ENCODE measurements at places on chromosomes 4 and X.
A peak's percentile ranks its signal among the peaks of the same experiment; 100 is the strongest.

- no peak for DNase-seq
Measured at GRCh38 chrX:96619588-96619987, 65.1 kb upstream of the DIAPH2 start.

DNA sequence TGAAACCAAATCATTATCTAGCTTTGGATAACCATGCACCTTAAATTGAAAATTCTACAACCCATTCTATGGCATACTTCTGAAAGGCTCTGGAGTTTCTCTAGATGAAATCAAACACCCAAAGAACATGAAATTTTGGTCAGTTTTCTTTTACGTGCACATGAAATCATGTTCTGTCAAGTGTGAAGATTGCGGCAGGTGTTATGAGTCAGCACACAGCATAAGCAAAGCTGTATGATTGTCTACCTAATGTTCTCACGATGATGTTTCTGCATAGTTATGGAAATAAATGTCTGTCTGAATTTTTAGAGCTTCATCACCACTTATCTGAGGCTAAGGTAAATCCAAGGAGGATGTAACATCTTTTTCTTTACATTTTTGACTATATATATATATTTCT, 495.3 kb downstream of the IL1RAPL1 start:
- DNase-seq: no peak

DNA sequence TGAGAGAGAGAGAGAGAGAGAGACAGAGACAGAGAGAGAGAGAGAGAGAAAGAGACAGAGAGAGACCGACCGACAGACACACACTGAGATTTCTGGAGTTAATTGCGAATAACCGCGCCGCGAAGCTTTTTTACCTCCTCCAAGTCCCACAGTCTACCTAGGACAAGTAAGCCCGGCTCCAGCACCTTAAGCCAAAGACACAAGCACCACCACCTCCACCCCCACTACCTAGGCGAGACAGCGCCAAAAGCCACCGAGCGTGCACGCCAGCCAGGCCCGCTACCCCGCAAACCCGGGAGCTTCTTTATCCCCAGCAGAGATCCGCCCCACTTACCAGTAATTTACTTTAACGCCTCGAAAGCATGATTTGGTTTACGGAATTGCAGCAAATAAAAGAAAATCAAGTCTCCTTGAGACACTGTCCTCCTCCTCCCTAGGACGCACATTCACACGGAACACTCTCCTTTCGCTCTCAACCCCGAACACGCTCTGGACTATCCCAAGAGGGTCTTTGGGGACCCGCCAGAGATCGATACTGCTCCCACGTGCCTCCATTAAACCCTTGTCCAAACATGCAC, 649.6 kb upstream of the DIPK2B start:
- no peak for DNase-seq

- DNase-seq: no peak
Measured at GRCh38 chr4:76515975-76516843, 81.2 kb downstream of the SHROOM3 start.

GRCh38 chr4:2288051-2288541, 26.2 kb upstream of the MXD4 start:
- DNase-seq: no peak

DNA sequence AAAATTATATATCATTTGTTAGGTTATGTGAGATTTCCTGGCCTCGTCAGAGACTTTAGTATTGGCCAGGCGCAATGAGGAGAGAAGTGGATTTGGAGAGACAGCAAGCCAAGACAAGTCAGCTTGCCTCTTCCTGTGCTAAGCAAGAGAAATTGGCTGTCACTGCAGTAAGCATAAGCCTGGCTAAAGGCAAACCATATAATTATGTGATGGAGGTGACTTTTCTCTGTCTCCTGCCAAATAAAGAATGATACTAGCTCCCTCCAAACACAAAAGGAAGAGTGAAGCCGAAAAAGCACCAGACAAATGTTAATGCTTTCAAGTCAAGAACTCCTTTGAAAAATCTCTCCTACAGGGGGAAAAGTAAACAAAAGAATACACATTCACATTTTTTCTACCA, 2246.0 kb downstream of the ARAP2 start:
- DNase-seq: no peak

DNA sequence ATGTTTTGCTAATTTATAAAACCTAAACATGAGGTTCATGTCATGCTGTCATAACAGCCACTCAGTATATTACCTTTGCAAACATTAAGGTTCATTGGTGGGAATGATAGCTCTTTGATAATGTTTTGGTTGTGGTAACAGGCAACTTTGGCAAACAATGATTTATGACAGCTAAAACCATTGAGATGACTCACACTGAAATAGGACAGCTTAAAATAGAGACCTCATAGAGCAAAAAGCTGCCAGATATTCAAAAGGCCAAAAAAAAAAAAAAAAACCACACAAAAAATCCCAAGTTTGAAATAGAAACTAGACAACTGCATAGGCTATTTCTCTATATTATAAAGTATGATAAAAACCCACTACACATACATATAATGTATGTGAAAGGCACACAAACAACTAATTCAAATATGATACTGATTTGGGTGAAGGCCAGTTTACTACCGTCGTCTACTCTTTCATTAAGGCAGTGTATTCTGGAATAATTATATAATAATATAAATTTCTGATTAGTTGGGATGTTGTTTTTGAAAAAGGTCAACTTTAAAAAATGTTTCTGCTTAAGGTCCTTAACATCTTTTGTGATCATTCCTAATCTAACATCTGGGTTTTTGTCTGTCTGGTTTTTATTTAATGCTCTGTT, 646.0 kb upstream of the PITX2 start:
- DNase-seq: no peak

DNA sequence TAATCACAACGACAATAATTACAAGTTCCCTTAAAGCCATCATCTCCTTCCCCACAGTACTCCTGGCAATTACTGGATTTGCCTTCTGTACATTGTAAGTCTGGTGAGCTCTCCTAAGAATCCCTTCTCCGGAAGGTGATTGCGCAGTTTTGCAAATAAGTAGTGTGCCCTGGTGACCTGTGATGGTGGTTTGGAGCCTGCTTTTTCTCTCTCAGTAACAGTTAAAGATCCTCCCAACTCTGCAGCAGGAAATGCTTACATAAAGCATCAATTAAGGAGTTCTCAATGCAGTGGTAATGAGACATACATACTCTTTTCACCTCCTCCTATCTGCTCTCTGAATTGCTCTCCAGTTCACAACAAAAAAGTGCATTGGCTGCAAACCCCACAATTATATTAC, 159.7 kb downstream of the SH2D1A start:
- DNase-seq: no peak

DNA sequence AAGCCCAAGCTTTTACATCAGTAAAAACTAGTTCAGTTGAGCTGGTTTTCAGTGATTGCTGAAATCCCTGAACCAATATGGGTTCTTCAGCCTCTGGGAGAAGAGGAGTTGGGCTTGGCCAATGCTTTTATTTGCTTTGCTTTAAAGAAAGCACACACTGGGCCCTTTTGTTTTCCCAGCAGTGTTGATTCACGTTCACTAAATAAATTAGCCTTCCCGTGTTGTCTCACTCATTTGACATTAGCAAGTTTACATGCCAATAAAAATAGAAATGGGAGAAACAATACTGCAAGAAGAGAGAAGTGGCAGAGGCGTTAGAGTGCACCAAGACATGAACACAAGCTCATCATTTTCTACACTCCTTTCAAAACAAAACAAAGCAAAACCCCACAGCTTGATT, 136.2 kb downstream of the SHROOM3 start:
- no peak for DNase-seq

DNA sequence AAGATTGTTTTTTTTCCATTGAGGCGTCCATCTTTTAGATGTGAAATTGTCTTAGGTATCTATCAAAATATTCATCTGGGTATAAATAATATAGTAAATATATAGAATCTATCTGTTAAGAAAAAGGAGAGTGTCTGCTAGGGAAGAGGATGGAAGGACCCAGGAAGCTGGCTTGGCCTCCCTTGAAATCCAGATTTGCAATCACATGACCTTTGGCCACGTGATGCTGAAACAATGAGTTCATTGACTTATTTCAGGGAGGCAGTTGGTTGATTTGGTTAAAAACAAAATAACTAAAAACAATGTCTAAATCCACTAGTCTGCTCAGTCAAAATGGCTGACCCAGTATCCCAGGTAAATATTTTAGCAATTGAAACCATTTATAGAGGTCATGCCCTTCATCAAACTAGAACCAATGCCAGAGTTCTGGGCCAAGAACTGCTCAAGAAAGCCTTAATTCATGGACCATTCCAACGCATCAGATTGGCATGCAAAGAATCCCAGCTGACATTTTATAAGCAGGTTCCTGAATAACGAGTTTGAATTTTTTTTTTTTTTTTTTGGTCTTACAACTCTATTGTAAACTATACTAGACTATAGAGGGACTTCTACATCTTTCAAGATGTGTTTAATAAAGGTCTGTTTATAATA, 172.7 kb downstream of the MID1 start:
- no peak for DNase-seq

- DNase-seq: no peak
Measured at GRCh38 chr4:37661772-37662171, 24.4 kb downstream of the RELL1 start.

DNA sequence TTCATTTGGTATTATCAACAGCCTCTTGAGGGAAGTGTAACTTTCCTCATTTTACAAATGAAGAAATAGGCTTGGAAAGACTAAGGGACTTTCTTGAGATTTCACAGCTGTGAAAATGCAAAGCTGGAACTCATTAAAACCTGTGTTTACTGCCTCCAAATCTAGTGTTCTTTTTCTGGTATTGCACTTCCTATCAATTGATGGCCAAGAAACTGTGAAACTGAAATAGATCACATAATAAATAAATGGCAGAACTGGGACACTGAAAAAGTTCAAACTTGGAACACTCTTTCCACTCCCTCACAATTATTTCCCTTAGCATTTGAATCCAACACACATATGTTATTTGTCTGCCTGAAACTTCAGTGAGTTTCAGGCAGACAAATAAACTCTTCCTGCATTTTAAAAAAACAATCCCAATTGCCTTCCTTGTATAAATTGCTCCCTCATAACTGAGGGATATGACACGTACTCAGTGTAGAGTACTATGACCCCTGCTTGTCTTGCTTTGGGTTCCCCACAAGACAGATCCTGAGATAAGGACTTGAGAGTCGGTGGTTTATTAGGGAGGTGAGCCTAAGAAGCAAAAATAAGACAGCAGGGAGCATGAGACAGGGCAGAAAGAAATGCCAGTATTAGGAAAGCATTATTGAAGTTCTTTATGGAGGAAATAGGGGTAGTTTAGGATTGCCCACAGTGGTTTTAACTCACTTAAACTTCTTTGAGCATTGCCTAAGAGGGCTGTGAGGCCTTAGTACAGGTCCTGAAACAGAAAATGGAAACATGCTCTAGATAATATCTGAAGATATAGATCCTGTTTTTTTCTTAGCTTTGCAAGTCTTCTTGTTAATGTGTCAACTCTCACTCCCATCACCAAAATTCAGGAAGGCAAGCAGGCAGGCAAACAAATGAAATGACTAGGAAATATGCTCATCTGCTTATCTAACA, 33.9 kb downstream of the RTL3 start:
- no peak for DNase-seq

DNA sequence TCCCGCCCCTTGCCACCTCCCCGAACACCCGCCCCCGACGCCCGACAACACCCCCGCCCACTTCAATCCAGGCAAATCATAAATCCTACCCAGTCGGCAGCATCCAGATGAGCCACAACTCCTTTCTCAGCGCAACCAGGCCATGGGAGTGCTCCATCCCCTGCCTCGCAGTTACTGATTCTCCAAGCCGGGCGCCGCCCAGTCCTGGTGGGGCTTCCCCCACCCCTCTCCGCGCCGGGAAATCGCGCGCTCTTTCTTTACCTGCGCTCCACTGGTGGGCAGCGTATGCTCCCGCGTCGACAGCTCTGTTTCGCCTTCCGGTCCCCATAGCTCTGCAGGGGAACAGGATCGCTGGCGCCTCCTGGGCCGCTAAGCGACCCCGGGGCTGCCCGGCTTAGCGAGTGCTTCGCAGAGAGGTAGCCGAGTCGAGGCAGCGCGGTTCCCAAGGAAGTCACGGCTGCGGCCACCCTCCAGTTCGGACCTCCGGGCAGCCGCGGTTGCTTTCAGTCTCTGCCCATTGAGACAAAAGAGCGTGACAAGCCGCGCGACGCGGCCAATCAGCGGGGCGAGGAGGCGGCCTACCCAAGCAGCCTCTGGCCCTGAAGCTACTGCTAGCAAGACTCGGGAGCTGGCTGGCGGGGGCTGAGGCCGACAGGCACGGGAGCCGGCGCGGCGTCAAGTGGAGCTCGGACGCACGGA, 43.7 kb upstream of the TMSB15B start:
- DNase-seq: peak; percentile 2

- no peak for DNase-seq
Measured at GRCh38 chr4:21893136-21893535, 55.4 kb downstream of the KCNIP4 start.

GRCh38 chr4:16032396-16032770, 51.4 kb downstream of the PROM1 start:
- DNase-seq: no peak

DNA sequence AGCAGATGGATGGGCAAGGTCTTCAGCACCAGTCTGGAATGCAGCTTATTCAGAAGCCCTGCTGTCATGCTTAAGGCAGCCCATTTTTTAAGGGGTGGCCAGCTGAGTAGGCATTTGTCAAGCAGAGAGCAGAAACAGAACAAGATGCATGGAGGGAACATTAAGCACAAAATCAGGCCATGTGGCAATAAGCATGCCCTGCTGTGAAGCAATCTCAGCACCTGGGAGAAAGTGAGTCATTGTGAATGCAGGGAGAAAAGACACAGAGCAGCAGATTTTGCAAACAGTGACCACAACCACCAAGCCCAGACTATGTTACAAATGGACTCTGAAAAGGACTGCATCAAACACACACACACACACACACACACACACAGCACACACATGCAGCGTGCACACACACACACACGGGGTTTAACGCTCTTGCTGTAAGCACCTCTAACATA, 94.1 kb upstream of the GALNT7 start:
- no peak for DNase-seq

DNA sequence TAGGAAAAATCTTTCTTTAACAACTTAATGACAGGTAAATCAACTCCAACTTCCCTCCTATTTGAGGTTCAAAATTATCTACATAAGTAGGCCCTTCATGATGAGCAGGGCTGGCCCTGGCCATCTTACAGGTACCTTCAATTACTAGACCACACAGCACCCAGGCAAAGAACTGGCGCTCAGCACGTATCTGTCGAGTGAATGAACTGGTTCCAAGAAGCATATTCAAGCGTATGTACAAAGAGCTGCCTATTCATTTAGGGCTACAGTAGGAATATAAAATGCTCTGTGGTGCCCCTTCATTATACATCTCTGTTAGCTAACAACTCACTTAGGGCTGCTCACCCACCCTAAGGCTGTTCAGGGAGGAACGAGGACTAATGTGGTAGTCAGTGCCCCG, 48.0 kb downstream of the TSPAN5 start:
- DNase-seq: no peak

GRCh38 chrX:148459343-148459742, 41.1 kb upstream of the AFF2 start:
- no peak for DNase-seq

All from amygdala (tissue), 56 donors.